ENCODE measurements at places on chromosomes 11 and 22.
A peak's percentile ranks its signal among the peaks of the same experiment; 100 is the strongest.

- DNase-seq: peak; percentile 48
Measured at GRCh38 chr11:78420255-78420764, 2.7 kb upstream of the GAB2 start.

GRCh38 chr11:69996451-69996850 lies 81.7 kb upstream of the ANO1 start:
- no peak for DNase-seq

GRCh38 chr11:46682773-46683752 lies 17.4 kb downstream of the ARHGAP1 start:
- no peak for DNase-seq

DNA sequence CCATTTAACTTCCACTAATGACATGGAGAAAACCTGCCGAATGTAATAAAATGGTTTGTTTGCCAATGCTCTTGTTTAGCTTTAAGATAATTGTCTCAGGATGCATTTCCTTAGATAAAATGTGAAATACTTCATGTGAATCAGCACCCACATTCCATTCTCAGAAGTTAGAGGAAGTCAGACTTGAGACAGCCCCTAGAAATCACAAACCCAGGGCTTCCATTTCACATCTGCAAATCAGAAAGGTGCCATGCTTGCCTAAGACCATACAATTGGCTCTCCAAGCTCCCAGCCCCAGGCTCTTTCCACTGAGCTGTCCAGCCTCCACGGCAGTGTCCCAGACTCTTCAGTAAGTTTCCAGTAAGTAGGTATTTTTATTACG lies 35.6 kb upstream of the ADORA2A start:
- no peak for DNase-seq

DNA sequence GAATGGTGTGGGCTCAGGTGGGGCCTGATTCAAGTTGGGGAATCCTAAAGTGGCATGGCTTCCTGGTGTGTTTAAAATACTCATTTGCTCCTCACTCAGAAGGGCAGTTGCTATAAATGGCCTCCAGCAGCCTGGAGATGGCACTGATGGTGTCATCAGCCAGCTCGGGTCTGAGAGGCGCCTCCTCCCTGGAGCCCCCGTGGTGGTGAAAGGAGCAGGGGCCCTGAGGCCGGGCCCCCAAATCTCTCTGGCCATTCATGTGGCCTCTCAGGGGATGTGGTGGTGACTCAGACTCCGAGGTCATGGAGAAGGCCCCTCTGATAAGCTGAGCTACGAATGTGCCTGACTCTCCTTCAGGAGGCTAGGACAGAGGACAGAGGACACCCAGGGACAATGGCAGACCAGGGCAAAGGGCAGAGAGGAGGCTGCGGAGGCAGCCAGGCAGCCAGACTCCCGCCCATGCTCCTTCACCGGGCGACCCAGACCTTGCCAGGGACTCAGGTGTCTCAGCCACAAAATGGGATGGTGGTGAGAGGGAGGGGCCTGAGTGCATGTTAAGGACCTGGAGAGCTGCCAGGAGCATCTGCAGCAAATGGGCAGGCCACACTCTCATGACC lies 129.2 kb downstream of the CTTN start:
- no peak for DNase-seq

- DNase-seq: no peak
Measured at GRCh38 chr11:112996994-112997393, 35.8 kb downstream of the NCAM1 start.

GRCh38 chr11:128686745-128687177 lies 7.1 kb upstream of the FLI1 start:
- DNase-seq: peak; percentile 44

GRCh38 chr22:20853236-20853660 lies 5.4 kb downstream of the PI4KA start:
- no peak for DNase-seq
